ENCODE measurements at places on chromosomes 11 and 22.
A peak's percentile ranks its signal among the peaks of the same experiment; 100 is the strongest.

DNA sequence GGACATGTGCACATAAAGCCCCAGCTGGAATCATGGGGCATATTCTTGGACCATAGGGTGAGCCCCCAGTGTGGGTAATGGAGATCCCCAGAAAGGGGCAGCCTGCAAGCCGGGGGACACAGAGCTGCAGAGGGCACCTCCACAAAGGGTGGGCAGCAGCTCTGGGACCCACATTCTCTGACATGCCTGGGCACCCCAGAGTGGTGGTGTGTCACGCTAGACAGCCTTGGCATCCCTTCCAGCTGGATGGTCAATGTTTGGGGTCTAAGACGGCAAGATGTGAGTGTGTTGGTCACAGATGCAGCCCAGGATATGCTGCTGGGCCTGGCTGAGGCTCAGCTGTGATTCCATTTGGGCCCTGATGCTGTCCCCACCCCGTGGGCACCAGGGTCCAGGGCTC lies 9.7 kb downstream of the ADORA2A start:
- no peak for DNase-seq

GRCh38 chr11:118621071-118621783 lies 13.8 kb downstream of the PHLDB1 start:
- DNase-seq = peak; percentile 96

GRCh38 chr22:42356533-42356932 lies 75.7 kb downstream of the NFAM1 start:
- no peak for DNase-seq

DNA sequence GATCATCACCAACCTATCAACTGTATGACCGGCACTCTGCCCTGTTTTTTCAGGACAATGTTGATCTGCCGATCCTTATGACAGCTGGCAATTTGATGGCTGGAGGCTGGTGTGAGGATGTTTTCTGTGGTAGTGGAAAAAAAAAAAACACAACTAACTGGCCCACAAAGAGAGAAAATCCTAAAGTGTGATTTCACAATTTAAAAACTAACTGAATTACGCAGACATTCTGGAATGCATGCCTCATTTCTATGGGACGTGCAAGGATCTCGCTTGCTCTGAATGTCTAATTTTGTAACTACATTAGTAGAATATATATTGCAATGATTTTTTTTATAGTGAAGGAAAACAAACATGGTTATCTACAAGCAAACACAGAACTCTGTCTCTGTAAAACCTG lies 590.5 kb downstream of the ETS1 start:
- DNase-seq = no peak

DNA sequence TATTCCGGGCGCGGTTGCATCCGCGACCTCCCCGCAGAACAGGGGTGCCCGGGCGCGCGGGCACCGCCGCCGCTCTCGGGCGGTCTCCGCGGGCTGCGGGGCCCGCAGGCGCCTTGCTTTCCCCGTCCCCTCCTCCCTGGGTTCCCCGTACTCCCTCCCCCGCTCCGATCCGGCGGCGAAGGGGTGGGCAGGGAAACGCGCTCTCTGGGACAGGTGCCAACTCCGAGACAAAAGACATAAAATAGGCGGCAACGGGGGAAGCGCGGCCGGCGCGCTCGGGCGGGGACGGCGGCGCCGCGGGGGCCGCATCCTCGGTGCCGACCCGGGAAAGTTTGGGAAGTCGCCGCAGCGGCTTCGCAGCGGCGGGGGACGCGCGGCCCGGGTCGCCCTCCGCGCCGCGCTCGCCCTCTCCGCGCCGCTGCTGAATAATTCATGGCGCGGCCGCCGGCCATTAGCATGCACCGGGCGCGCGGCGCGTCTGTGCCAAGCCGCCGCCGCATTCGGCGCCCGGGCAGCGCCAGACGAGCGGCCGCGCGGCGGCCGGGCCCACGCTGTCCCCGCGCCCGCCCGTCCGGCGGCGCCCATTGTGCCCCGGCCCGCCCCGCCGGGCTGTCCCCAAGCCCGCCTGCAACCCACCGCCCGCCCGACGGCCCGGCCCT lies 78.7 kb upstream of the PPARA start:
- DNase-seq = peak; percentile 85

DNA sequence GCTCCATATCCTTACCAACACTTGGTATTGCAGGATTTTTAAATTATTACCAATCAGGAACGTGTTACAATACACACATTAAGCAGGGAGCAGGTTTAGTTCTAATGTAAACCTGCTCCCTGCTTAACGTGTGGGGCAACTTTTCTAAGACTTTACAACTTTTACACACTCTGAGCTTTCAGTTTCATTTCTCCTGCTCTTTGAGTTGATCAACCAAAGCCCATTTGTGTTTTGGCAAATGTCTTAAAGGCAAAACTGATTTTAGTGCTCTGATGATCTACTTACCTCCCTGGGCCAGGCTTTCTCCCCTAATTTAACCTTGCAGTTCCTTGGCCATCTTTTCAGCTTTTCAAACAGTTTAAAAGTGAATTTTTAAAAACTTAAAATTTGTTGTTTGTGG lies 70.9 kb downstream of the ZBTB44 start:
- no peak for DNase-seq

DNA sequence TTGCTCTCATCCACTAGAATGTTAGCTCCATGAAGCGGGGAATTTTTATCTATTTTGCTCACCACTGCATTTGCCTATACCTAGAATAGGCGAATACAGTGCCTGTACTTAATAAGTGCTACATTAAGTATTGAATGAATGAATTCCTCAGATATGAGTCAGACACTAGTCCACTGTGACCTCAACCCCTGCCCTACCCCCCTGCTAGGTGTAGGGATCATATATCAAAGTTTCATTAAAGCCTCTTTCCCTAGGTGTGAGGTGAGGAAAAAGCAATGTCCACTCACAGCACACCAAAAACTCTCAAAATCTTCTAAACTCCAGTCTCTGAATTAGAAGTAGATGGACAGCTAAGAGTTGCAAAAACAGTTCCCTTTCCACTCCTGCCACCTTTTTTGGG lies 9.8 kb upstream of the PSMA1 start:
- no peak for DNase-seq

DNA sequence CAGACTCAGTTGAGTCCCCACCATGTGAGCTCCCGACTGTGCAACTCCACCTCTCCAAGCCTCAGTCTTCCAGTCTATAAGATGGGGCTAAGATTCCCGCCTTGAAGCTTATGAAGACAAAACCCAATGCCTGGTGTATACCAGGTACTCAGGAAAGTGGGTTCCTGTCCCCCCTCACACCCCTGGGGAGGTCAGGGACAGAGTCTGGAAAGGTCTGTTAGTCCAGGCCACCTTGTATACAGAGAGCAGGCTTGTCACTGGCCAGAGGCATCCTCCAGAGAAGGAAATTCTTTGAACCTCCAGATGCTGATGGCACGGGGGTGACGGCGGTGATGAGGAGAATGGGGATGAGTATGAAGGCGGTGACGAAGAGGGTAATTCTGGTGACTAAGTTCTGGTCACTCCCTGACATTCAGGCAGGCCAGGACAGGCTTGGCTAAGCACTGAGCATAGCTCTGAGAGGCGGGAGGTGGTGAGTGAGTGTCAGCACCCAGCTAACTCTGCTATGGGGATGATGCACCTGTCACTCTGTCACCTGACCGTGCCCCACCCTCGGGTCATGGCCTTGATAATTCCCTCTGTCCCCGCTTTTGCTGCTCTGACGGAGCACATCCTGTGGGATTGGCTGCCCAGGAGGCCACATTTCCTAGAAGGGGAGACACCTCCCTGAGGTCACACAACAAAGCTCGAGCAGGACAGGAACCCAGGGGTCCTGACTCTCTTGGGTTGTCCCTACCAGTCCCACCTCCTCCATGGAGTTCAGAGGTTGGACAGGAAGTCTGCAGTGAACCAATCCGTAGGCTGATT lies 30.9 kb upstream of the CSNK1E start:
- DNase-seq = no peak
